Central memory CD8-positive, alpha-beta T cell (primary cell): ENCODE measurements at places on chromosomes 3 and 15.

GRCh38 chr3:56795829-56796185 is 5.9 kb downstream of the ARHGEF3 start:
- no peak for DNase-seq

DNA sequence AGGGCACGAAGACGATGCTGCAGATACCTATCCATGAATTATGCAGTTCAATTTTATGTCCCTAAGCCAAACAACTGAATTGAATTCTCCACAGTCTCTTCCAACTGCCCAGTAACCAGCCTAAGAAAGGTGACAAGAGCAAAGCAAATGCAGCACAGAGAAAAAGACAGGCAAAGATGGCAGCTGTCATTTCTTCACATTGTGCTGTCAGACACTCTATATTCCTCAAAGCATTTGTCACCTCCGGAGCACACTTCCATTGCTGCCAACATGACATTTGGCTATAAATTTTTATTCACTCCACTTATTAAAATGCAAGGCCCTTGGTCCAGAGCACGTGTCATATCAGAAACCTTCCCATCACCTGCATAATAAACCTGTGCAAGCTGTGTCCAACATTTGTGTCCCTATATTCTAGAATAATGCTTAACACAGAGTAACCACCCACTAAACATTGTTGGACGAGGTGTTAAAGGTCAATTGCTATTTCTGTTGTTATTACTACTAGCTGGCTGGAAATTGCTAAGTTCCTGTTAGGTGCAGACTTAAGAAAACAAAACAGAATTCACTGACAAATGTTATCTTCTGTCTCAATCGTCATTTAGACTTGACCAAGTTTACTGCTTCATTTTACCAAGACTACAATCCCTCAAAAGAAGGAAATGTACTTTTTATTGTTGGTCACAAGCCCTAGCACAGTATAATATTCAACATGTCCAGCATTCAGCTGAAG is 89.7 kb downstream of the MAGI1 start:
- DNase-seq = no peak

- no peak for DNase-seq
These were observed 180.0 kb downstream of the CBLB start for GRCh38 chr3:105688821-105689220.

- no peak for DNase-seq
These were observed 31.5 kb downstream of the MGLL start for GRCh38 chr3:127790882-127791183.

DNA sequence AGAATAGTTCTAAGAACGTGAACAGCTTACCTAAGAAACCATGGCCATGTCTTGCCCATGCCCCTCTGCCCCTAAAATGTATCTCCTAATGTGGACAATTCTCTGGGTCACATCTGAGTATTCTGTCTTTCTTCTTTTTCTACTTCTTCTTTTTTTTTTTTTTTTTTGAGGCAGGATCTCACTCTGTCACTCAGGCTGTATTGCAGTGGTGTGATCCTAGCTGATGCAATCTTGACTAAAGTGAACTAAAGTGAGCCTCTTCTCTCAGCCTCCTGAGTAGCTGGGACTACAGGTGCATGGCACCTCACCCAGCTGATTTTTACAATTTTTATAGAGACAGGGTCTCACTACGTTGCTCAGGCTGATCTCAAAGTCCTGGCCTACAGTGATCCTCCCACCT is 204.8 kb upstream of the ZPLD1 start:
- no peak for DNase-seq

DNA sequence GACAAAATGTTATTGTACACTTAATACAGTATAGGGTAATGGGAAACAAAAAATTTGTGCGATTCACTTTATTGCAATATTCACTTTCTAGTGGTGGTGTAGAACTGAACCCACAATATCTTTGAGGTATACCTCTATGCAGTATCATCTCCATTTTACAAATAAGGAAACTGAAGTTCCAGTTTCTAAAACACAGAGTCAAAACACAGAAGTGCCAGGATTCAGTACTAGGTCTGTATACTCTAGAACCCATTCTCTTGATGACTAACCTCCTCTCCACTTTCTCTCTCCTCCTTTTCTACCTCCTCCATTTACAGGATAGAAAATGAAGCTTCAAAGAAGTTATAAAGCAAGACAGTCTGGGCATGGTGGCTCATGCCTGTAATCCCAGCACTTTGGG is 62.2 kb downstream of the MB21D2 start:
- DNase-seq = no peak

DNA sequence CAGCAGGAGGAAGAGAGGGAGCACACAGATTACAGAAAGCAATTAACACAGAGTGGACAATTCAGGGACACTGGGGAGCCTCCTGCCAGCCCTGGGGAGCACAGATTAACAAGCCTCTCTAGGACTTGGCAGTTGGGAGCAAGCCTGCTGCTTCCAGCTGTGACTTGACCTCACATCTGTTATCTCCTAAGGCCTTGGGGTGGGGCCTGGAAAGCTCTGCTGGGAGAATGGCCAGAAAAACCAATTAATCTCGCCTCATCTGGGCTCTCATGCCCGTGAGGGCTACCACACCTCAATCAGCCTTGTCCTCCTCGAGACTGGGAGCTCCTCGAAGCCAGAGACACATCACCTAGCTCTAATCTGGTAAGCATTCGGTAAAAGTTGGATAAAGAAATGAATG is 39.1 kb downstream of the SEMA5B start:
- DNase-seq = no peak
